GM13976 (cell line): ENCODE measurements at places on chromosomes 12 and 14.

DNA sequence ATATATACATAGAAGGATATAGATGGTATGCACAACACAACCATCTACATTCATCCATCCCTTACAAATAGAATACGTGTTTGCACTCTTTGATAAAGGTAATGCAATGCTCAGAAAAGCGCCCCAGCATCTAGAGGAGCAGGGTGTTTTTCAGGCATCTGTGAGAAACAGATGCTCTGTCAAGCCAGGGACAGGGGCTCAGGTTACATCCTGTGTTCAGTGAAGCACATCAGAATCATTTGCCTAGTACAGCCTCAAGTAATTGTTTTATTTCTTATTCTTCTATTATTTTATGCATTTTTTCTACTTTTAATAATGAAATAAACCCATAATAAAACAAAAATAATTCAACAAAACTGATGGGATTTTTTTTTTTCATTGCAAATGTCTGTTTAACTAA is 50.5 kb upstream of the HIF1A start:
- DNase-seq = peak; percentile 44

DNA sequence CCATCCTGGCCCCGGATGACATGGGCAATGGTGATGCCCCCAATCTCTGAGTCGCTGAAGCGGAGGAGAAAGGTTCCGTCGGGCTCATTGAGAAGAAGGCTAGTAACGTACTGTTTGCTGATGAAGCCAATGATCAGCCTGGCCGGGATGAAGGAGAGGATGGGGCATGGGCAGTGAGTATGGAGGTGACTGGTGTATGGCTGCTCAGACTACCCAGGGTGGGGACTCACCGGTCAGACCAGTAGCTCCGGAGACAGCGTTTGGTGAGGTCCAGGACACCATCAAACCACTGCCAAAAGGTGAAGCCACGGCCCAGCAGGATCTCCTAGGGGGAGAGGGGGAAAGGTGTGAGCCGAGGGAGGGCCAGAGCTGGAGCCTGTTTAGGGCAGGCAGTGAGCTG is 10.9 kb downstream of the NAB2 start:
- DNase-seq = no peak

GRCh38 chr12:6222078-6222654 is 22.0 kb downstream of the CD9 start:
- DNase-seq = no peak

- no peak for DNase-seq
Measured at GRCh38 chr14:78401866-78402265, 231.7 kb downstream of the NRXN3 start.

DNA sequence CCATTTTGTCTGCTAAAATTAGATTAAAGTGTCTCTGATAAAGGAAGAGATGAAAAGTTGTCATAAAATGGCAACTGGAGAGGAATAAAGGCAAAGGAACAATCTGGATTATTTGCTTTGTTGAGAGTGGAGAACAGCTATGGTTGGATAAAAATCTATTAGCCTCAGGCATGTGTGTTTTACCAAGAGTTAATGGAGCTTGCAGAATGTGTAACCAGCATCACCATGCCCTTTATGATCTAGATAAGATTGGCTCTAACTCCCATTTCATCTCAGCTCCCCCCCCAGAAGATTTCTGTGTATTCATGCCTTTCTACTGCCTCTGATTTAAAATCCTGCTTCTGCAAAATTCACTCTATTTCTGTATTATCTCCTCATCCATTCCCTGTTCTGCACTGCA is 93.8 kb downstream of the GALC start:
- no peak for DNase-seq

- no peak for DNase-seq
Measured at GRCh38 chr14:71119075-71119474, 211.8 kb downstream of the PCNX1 start.

- DNase-seq = no peak
Measured at GRCh38 chr12:113403435-113404415, at the start of gene SDS. Gene SDS (minus strand): TSS chr12:113403887. CDS start chr12:113399708, 4,179 bp downstream.

- no peak for DNase-seq
Measured at GRCh38 chr12:103813949-103814348, 27.1 kb downstream of the NT5DC3 start.

- peak; percentile 65 for DNase-seq
Measured at GRCh38 chr14:49977126-49977841, 84.4 kb downstream of the ARF6 start.

- DNase-seq = peak; percentile 12
Measured at GRCh38 chr12:57616383-57617101, 5.3 kb downstream of the ARHGEF25 start.

DNA sequence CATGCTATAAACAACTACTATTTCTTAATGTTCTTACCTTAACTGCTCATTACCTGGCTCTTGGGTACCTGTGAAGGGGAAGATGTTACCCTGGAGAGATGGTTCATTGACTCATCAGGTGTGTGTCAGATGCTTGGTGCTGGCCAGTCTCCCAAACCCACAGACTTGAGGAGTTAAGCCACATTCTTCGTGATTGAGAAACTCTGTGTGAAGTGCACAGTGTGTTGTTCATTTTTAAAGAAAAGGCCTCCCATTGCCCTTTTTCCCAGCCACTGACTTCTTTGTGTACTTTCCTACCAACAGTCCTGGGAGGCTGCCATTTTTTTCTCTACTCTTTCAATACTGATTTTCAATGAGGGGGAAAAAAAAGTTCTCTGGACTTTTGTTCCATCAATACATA is 3.2 kb downstream of the MGST1 start:
- no peak for DNase-seq

DNA sequence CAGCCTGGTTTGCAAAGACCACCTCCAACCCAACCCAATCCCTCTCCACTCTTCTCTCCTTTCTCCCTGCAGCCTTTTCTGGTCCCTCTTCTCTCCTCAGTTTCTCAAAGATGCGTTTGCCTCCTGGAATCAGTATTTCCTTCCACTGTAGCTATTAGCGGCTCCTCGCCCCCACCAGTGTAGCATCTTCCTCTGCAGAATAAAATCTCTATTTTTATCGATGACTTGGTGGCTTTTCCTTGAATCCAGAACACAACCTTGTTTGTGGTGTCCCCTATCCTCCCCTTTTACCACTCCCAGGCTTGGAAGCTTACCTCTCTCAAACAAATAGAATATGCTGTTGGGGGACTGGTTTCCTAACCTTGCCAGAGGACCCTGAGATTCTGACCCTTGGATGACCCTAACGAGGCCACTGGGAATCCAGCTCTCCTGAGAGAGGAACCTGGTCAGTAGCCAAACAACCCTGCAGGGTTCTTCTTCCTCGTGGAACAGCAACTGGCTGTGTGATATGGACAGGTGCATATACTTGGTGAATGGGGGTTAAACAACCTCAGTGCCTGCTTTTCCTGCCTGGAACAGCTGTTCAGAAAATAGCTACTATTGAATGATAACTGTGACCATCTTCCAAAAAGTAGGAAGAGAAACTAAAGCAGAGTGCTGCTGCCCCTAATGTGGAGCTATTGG is 4.4 kb downstream of the WNT1 start:
- no peak for DNase-seq

DNA sequence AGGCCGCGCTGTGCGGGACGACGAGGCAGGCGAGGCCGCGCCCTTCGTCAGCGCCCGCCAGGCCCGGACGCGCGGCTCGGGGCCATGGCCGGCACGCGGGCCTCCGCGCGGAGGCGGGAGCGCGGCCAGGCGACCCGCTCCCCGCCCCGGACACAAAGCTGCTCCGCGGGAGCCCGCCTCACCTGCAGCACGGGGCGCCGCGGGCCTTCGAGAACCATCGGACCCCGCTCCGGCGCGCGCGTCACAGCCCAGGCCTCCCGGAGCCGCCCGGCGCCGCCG is 342 bp downstream of the DICER1 start:
- no peak for DNase-seq

DNA sequence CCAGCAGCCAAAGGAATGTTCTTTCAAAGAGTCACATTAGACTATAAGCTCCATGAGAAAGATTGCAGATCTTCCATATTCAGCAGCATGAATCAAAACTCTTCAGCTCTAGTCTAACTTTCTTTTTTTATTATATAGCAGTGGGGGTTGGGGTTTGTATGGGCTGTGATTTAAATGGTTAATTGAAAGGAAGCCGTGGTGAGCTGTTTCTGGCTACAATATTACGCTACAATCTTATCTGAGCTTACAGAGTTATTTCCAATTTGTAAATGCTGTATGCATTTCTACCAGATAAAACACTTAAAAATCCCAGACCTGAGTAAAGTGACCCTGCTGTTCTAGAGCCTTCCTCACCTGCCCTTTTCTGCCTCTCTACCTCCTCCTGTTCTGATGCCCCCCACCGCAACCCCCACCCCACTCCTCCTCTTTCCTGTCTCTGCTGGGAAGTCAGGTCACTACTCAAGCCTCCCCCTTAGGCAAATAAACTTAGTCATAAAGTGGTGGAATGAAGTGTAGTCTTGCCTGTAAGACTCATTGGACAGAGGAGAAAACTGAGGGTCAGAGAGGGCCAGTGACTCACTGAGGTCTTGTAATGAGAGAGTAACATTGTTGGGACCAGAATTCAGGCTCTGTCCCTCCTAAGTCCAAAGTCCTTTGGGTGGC is 1089.5 kb downstream of the BCL11B start:
- no peak for DNase-seq

DNA sequence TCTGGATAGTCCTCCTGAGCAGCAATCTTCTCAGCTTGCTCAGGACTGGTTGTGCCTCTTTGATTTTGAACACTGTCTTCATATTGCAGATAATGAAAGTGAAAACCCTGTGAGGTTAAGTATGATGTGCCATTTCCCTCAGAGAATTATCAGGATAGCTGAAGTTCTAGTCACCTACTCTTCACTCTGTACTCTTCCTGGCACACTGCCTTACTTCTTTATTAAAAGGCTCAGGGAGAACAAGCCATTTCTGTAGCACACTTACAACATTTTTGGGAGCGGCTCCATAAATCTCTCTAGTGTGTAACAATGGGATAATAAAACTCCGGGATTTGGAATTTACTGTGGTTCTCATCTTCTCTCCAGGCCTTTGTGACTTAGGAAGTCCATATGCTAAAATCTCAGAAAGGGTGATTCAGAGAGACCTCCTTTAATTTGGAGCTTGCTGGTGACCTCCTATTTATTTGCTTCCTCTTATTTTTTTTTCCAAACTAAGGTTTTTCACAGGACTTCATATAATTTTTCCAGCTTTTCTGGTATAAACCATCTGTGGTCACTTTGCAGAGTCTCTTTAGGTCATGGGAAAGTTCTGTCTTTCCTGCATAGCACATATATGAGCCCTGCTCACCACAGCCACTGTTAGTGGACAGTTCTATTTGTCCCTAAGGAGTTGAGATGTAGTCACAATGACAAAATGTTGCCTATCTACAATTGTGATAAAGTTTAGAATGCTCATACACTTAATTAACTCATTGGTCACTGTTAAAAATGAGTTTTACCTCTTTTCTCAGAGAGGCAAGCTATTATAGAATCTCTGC is 53.5 kb upstream of the LDHB start:
- DNase-seq = no peak

- DNase-seq = no peak
Measured at GRCh38 chr12:26825459-26826016, 7.5 kb downstream of the ITPR2 start.

- no peak for DNase-seq
Measured at GRCh38 chr12:108147279-108147678, 18.2 kb downstream of the WSCD2 start.

- no peak for DNase-seq
Measured at GRCh38 chr12:75633789-75634188, 122.4 kb upstream of the KRR1 start.

DNA sequence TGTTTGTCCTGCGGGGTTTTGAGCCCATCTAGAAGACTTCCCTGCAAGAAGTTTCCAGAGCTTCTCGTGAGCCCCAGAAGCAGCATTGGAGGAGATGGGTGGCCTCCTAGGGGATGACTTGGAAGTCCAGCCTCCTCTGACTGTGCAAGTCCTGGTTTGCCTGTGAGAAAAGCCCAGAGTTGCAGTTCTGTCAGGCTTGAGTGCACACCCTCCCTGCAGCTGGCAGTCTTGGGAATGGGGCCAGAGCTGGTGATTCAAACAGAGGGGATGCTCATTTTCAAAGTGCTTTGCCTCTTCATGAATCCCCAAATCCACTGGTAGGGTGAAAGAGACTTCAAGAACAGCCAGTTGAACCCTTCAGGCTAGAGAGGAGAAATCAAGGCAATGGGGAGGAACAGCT is 3.9 kb upstream of the PPP1R1A start:
- DNase-seq = no peak

GRCh38 chr14:103402695-103403094 is 17.5 kb downstream of the MARK3 start:
- no peak for DNase-seq

DNA sequence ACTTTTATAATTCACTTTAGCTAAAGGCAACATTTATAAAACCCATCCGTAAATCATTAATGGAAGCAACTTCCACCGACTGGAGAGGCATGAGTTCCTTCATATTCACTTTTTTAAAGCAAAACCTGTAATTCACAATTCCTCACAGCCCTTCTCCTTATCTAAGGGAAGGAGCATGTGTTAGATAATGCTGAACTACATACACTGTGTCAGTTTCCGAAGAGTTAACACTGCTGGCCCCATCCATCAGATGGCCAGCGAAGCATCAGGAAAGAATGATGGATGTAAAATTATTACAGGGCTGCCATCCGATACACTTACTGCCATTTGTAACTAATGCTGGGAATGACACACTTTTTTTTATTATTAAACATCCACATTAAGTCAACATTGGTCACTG is 392.8 kb downstream of the SOX5 start:
- DNase-seq = no peak

DNA sequence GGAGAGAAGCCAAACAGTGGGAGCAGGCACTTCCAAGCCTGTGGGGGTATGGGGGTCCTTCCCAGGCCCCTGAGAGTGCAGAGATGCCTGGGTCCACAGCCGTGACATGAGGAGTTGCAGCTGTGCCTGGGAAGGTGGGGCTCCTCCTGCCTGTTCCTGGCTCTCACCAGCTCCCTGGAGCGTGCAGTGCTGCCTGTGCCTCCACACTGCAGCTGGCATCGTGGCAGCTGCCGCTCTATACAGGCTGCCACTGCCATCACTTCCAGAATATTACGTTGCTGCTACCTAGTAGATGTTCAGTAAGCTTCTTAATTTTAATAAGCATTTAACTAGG is 223.7 kb downstream of the KCNC2 start:
- DNase-seq = no peak

DNA sequence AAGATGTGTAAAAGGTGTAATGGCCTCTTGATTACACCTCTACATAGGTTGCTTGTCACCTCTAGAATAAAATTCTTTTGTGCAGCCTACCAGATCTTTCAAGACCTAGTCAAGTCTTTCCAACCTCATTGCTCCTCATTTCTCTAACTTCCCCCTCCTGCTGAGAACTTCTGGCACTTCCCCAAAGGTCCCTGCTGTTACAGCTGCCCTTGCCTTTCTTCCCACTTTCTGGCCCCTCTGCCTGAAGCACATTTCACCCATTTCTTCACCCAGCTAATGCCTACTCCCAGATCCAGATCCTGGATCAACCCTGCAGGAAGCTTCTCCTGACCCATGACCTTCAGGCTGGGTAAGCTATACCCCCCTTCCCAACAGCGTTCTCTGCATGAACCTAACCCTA is 1.5 kb downstream of the TSHR start:
- no peak for DNase-seq
